ENCODE measurements at places on chromosomes 6 and 20.
A peak's percentile ranks its signal among the peaks of the same experiment; 100 is the strongest.

DNA sequence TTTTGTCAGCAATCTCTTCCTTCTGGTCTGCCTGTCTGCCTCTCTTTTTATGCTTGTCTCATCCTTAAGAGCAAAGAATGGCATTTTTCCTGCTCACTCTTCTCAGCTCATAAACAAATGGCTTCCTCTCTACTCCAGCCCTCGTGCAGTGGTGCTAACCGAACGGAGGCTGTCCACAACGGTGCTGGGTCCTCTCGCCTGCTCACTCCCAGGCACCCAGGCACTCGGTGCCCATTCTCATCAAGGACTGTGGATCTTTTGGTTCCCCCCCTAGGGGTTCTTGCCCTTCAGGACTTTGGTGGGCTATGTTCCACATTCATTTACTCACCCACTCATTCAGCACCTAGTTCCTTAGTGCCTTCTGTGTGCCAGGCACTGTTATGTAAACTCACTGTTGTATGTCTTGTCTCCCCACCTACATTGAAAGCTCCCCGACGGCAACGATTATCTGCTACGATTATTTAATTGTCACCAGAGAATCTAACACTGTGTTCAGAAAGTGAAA is 113.9 kb downstream of the FYN start:
- no peak for DNase-seq

GRCh38 chr6:107564589-107564951 is 74.7 kb downstream of the SOBP start:
- peak; percentile 16 for DNase-seq

DNA sequence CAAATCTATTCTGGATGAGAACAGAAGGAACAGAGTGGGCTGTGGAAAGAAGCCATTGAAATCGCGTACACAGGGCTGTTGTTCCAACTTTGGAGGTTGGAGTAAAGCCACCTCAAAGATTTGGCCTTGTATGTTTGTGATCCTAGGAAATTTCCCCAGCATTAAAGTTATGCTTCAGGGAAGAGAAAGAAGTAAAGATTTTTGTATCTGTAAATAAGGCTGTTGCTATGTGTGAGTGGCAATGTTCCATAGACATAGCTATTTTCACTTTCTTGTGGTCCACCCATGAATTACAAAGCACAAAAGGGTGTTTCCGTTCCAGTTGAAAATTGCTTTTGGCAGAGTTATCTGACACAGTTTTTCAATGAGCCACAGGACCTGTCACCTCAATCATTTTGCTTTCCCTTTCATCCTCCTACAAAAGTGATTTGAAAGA is 321.3 kb downstream of the TFAP2B start:
- DNase-seq: peak; percentile 58

DNA sequence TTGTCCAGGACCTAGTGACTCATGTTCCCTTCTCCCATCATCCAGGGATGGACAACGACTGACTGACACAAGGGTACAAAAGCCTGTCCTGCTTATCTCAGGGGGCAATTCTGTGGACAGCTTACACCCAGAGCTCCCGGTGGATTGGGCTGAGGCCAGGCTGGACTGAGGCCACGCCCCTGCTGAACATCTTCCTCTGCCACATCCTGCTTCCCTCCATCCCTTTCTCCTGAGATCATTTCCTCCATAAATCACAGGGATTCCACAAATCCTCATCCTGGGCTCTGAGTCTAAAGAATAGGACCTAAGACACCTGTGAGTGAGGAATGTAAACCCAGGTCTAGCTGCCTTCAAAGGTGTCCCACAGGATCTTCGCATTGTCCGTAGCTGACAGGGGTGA is 30.4 kb upstream of the RNF24 start:
- peak; percentile 93 for DNase-seq

DNA sequence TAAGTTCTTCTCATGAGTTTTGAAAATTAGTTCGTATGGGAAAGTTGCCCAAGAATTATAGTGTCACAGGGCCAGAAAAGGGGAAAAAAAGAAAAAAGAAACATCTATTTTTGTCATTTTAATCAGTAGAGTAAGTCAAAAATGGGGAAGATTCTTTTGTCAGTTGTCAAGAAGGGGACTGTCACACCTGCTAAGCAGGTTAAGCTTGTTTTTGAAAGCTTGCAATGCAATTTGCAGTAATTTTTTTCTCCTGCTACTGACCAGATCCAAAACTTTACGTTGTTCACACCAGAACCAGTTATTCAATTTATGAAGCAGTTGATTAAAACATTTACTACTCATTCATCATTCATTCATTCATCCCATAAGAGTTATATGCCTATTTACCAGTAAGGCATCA is 171.4 kb downstream of the SOX4 start:
- no peak for DNase-seq

GRCh38 chr6:5751525-5752390 is 255.0 kb downstream of the NRN1 start:
- DNase-seq: peak; percentile 72

DNA sequence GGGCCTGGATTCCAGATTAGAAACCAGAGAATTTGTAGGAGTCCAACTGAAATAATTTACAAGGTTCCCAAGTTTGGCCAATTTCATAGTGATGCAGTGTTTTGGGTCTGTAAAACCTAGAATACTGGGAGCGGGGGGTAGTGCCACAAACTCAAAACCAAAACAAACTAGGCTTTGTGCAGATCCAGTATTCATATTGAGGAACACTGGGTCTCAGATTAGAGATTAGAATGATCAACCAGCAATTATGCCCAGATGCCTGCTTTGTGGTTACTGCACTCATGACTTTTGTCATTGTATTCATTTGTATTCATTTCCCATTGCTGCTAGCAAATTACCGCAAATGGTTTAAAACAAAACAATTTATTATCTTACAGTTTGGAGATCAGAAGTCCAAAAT is 3.2 kb upstream of the NDUFAF4 start:
- DNase-seq: no peak

DNA sequence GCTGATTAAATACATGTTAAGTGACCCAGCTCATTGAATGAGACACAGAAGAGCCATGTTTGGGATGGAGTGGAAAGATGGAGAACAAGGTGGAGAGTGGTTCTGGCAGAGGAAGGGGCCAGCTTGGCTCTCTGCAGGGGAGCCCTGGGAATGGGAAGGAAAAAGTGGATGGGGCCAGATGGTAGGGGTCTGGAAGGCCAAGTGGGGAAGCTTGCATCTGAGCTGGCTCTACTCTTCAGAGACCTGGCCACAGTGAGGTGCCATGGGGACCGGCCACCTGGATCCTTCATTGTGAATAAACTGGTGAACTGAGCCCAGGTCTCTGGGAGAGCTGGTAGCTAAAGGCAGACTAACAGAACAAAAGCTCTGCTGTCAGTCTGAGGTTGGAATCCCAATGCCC is 48.9 kb upstream of the SIRPA start:
- DNase-seq: no peak

DNA sequence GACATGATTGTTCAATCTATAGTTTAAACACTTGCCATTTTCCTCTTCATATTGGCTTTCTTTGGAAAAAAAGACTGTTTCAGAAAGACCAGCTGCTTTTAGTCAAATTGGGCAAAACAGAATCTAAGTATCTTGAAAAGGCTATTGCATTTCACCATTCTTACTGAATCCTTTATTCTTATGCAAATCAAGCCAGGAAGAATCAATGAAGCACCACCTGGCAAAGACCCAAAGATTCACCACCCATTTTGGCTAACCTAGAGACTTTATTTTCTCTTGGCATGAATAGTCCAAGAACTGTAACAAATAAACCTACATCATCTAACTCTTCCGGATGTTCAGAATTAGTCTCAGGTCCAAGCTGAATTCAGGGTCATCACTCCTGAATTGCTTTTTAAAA is 71.3 kb upstream of the EYA4 start:
- DNase-seq: no peak

DNA sequence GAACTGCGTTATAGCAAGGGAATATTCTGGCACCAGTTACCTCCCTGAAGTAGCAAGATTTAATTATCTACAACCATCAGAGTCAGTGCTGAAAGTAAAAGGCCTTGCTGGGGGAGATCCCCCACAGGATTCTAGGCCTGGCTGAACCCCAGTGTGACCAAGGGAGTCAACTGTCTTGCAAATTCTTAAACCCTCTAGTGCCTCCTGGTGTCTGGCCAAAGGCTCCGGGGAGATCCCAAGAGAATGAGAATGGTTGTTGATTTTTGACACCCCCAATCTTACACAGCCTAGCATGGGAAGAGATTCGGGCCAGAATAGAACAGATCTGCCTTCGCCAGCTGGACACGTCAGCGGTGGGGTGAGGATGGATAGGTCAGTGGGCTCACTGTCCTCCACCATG is 179.4 kb downstream of the ERMARD start:
- no peak for DNase-seq

DNA sequence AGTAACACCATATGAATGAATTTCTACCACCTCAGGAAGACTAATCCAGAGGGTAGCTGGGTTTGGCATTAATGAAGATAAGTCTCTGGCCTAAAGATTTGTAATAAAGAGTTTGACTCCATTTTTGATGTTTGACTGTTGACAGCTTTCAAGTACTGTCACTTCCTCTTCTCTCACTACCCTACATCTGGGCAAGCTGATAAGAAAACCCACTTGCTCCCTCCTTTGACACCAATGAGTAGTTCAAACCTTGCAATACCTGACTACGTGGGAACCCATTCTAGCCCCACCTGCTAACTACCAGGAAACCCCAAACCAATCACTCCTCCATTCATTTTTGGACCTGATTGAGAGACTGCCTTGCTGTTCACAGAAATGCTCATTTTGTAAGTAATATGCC is 621.5 kb downstream of the TENT5A start:
- DNase-seq: no peak

DNA sequence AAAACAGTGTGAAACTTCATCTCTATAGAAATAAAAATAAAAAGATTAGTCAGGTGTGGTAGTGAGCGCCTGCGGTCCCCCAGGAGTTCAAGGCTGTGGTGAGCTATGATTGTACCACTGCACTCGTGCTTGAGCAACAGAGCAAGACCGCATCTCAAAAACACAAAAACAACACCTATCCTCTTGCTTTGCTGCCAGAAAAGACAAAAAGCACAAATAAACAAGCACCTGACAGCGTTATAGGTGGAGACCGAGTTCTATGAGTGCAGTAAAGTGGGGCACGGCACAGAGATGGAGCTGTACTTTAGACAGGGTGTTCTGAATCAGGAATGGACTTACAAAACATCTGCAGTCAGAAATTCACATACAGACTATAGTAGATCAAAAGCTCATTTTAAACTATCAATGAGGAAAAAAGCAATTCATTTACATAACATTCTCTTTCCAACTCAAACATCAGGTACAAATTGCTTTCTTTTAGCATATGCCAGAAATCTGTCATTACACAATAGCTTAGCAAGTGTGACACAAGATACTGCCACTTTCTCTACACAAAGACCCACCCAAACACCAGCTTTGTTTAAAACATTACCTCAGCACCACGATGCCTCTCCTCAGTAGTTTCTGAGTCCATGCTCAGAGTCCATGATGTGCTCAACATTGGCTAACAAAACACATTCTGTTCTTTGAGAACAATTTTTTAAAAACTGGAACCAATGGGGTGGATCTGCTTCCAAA is 10.1 kb downstream of the EZR start:
- DNase-seq: no peak

DNA sequence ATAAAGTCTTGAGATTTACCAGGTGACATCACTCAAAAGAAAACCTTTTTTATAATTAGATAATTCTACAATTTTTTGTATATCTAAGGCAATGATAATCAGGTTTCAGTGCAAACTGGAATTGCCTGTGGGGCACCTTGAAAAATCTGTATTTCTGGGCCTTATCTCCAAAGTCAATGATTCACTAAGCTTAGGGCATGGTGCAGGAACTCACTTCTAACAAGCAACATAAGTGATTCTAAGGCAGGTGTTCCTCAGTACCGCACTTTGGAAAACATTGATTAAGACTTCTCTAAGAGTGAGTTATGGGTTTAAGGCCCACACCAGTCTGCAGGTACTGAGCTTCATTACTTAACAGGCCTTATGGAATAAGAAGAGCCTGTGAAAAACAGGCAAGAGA is 115.3 kb downstream of the COL12A1 start:
- no peak for DNase-seq

- DNase-seq: peak; percentile 35
These were observed 61.1 kb upstream of the TGM3 start for GRCh38 chr20:2234598-2235191.

DNA sequence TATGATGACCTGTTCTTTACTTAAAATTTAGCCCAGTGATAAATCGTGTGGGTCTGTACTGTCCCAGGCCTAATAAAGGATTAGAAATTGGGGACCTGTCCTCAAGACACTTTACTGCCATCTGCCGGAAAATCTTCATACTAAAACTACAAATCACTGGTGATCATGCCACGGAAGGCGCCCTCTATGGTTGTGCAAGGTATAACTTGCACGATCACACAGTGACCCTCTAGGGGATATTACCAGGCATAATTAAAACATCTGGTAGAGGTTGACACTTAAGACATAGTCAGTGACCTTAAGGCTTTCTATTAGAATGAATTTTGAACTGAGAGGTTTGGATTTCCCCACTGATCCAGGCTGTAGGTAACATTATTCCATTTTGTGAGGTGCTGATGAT is 172.6 kb downstream of the BMP2 start:
- DNase-seq: peak; percentile 54

DNA sequence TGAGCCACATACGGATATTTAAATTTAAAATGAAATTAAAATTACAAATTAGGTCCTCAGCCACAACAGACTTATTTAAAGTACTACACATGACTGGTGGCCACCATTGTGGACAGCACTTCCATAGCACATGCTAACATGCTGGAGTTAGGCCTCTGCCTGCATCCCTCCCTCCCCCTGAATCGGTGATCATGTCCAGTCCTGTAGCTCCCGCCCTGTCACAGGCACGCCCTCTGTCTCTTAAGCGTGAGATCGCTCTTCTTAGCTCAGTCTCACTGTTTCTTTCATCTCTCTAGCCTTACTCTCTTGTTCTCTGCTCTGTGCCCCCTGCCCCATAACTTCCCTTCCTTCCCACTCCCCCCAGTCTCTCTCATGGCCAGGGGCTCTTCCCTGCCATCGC is 28.9 kb downstream of the ELMO2 start:
- DNase-seq: no peak

DNA sequence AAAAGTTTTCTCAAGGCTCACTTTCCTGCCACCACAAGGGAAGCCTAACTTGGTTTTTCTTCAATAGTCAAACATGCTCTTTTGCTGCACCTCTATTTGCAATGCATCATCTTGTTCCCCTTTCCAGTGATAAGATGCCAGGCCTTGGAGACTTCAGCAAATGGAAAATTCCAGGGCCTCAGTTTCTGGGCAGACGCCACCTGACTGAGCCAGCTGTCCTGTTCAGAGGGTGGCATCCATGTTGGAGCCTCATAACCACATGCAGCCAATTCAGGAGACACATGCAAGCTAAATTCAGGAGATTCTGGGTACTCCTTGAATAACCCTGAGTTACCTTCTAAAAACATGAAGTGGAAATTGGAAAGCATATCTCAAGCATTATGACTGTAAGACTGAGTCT is 285.6 kb upstream of the RNF24 start:
- DNase-seq: no peak

Measured in M059J (cell line).